ENCODE measurements at places on chromosomes 5 and 9.

GRCh38 chr9:134860510-134860909 lies 20.1 kb upstream of the FCN2 start:
- no peak for DNase-seq

DNA sequence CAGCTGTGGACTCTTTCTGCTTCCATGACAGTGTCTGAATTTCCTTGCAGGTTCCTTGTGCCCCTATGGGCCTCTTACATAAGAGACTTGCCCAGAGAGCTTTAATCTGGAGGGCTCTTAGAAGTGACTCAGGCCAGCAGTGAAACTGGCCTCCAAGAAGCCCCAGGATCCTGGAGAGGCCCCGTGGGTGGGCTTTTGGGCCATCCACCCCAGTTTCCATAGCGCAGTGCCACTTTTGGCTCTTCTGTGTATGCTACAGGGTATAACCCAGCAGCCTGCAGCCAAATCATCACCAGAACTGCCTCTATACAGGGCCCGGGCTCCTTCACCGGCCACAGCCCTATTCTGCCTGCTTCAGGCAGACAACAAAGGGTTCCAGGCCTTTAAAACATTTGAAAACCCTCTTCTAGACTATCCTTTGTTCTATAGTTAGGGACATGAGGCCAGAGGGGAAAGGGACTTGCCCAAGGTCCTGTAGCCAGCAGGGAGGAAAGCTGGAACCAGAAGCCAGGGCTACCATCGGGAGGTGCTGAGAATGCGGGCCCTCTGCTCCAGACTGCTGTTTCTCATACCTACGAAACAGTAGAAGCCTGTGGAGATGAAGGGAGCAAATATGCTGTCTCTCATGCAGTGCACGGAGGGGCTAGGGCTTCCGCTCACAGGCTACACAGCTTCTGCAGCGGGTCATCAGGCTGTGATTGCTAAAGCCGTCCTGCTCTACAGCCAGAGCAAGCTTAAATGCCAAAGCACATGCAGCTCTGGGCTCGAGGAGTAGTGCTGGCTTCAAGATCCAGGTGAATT lies 18.0 kb downstream of the SH3PXD2B start:
- DNase-seq, result no peak

GRCh38 chr9:19127871-19128500 lies 694 bp upstream of the PLIN2 start:
- DNase-seq, result no peak

GRCh38 chr9:105158898-105159297 lies 85.6 kb upstream of the SLC44A1 start:
- no peak for DNase-seq

GRCh38 chr9:14983599-14983998 lies 73.4 kb upstream of the FREM1 start:
- DNase-seq, result no peak

- DNase-seq, result no peak
Measured at GRCh38 chr5:137613554-137614265, 114.6 kb upstream of the SPOCK1 start.

DNA sequence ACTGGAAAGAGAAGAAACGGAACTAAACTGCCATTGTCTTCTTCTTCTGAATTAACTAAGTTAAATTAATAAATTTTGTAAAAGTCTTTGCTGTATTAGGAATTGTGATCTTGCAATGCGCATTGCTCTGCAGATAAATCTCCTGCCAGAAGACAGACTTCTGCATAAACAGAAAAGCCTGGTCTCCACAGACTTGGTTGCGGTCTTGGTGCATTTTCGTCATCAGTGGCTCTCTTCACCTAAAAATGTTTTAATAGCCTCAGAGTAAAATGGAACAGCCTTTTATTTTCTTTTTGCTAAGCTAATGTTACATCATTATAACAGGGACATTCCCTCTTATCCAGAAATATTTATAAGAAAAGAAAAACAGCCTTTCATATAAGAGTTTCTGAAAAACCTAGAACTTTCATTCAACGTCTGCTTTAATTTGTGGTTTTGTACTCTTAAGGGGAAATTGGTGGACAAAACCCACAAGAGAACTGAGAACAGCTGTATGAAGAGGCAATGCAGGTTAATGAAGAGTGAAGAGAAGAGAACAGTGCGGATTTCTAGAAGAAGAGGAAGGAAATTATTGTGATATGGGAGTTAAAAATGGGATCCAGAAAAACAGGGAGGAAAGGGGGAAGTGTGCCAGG lies 10.1 kb downstream of the IFNA5 start:
- no peak for DNase-seq

GRCh38 chr9:12817702-12818101 lies 42.9 kb downstream of the LURAP1L start:
- no peak for DNase-seq

- no peak for DNase-seq
Measured at GRCh38 chr9:99299211-99300102, 77.4 kb downstream of the SEC61B start.

- no peak for DNase-seq
Measured at GRCh38 chr9:80707120-80707519, 982.2 kb downstream of the TLE1 start.

All from activated CD8-positive, alpha-beta memory T cell treated with anti-CD3 and anti-CD28 coated beads for 1 hour (primary cell).